Activated CD8-positive, alpha-beta memory T cell treated with anti-CD3 and anti-CD28 coated beads for 48 hours (primary cell): ENCODE measurements at places on chromosomes 12 and 14.
A peak's percentile ranks its signal among the peaks of the same experiment; 100 is the strongest.

DNA sequence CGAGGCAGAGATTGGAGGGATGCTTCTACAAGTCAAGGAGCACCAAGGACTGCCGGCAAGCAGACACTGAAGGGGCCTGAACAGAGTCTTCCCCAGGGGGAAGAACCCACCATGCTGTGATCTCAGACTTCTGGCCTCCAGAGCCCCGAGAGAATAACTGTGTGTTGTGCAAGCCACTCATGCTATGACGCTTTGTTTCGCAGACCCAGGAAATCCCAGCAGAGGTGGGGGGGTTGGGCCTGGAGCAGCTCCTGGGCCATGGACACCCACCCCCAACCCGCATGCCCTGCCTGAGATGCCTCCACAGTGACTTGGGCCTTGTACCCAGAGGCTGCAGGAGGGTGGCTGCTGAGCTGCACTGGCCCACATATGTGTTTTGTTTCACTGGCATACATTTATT, 31.2 kb downstream of the ARL6IP4 start:
- DNase-seq: no peak

GRCh38 chr14:101980700-101981099, 16.3 kb downstream of the DYNC1H1 start:
- no peak for DNase-seq

GRCh38 chr12:5522432-5523335, 90.8 kb downstream of the NTF3 start:
- no peak for DNase-seq

DNA sequence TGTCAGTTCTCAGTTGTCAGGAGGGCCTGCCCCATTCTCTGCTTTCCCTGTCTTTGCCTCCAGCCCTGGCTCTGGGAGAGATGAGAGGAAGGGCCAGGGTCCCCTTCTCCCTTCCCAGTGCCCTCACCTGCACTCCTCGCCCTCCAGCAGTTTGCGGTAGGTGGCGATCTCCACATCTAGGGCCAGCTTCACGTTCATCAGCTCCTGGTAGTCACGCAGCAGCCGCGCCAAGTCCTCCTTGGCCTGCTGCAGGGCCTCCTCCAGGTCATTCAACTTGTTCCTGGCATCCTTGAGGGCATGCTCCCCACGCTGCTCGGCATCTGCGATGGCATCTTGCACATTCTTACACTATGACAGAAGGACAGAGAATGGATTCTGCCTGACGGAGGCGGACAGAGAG, 5.4 kb downstream of the KRT2 start:
- DNase-seq: no peak

GRCh38 chr14:64741200-64741599, 37.0 kb downstream of the PLEKHG3 start:
- DNase-seq: no peak

DNA sequence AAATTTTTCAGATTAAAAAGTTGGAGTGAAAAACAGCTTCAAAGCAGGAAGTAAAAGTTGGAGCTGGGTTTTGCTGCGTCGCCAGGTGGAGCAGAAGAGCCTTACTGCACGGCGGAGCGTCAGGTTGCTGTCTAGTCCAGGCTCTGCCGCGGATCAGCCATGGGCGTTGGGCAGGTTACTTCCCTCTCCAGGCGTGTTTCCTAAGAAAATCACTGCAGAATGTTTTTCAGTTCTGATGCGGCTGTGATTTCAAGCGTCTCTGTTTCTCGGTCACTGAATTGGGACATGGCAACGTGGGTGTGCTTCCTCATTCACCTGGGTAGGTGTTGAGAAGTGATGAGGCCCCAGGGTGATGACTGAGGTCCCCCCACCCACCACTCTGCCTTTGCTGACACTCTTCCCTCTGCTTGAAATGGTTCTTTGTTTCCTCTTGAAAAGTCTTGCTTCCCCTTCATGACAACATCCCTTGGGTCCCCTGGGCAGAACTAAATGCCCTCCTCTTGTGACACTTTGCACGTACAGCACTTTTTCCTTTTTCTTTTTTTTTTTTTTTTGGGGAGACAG, 7.6 kb downstream of the EVL start:
- no peak for DNase-seq

DNA sequence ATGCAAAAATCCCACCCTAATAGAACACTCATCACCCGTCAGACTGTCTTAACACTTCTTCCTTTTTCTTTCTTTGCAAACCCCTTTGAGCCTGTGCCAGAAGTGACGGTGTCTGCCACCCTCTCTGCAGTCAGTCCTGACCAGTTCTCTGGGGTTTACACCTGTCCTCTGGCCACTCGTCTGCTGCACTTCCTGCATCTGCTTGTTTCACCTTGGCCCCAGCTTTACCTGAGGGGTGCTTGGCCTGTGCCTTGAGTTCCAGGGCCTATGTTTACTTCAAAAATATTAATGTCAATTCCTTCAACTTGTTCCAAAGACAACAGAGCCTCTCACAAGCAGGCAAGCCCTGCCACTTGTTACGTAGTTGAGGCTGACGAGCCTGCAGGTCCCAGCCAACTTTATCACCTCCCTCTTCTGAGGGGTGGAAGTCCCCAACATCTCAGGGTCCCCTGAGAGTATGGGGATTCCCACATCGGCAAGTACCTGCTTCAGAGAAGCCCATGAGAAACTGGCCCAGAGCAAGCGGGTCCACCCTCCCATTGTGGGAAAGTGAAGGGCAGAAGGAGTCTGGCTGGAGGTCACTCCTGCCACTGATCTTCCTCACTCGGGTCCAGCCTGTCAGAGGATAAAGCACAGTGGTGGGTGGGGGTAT, 205.4 kb downstream of the DAD1 start:
- no peak for DNase-seq

- no peak for DNase-seq
Measured at GRCh38 chr12:45933504-45933903, 56.9 kb downstream of the SCAF11 start.

- DNase-seq: no peak
Measured at GRCh38 chr14:91580876-91581577, 70.9 kb upstream of the PPP4R3A start.

- DNase-seq: no peak
Measured at GRCh38 chr12:3044141-3044630, 33.0 kb upstream of the TSPAN9 start.

- no peak for DNase-seq
Measured at GRCh38 chr14:24238527-24239037, 3.8 kb downstream of the TINF2 start.

DNA sequence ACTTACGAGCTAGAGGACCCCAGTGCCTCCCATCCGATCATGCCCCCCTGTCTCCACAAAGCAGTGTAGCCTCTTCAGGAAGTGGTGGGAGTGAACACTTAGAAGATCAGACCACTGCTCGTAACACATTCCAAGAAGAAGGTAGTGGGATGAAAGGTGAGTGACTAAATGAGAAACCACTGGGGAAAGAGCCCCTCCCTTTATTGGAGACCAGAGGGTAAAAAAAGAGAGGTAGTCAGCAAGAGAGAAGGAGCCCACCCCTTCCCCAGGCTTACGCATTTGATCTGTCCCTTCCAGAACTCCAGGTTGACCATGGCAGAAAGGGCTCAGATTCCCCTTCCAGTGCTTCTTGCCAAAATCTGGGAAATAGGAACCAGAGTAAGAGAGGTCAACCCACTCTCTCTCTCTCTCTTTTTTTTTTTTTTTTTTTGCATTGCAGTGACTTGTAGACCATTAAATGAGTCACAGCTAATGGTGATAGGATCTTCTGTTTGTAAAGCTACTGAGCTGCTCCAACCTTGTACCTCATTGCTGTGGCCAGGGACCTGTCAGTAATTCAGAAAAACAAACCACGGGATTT, 165.4 kb downstream of the GCH1 start:
- DNase-seq: peak; percentile 19

DNA sequence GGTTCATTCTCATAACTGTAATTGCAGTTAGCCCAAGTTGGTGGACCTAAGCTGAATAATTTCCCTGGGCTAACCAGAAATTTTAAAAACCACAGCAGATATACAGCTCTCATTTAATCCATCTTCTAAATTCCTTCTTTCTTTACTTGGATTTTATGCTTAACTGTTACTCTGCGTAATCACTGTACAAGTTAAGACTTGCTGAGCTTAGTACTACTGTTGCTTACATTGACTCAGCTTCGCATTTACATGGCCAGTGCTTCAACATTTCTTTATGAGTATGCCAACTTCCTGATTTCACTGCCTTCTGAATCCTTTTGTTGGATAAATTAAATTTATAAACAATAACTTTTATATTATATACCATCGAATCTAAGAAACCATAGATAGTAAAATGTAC, 147.4 kb downstream of the SLC38A4 start:
- no peak for DNase-seq

DNA sequence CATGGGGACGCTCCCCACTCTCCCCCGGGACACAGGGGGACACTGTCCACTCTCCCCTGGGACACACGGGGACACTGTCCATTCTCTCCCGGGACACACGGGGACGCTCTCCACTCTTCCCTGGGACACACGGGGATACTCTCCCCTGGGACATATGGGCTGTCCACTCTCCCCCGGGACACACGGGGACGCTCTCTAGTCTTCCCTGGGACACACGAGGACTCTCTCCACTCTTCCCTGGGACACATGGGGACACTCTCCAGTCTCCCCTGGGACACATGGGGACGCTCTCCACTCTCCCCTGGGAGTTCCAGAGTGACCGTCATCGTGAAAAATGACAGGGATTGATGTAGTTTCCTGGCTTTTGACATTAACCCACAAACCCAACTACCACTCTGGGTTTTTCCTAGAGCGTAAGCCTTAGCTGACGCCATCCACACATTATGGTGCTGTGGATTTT, 3.0 kb upstream of the P2RX2 start:
- no peak for DNase-seq

GRCh38 chr12:67892259-67893021, 96.8 kb upstream of the IFNG-AS1 start:
- no peak for DNase-seq

DNA sequence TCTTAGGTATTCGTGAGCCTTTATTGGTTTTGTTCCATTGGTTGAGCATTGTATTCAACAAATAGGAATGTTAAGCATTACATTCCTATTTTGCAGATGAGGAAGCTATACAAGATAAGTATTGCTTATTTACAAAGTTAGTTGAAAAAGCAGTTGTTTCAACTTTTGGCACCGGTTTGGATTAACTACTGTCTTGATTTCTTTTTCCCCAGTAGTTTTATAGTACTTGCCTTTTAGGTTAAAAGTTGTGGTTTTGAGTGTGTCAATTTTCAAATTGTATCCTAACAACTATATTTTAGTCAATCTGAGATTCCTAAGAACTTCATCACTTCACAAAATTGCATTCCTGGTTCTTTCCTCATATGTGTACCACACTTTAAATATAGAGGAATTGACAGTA, 23.8 kb upstream of the MBIP start:
- DNase-seq: no peak

DNA sequence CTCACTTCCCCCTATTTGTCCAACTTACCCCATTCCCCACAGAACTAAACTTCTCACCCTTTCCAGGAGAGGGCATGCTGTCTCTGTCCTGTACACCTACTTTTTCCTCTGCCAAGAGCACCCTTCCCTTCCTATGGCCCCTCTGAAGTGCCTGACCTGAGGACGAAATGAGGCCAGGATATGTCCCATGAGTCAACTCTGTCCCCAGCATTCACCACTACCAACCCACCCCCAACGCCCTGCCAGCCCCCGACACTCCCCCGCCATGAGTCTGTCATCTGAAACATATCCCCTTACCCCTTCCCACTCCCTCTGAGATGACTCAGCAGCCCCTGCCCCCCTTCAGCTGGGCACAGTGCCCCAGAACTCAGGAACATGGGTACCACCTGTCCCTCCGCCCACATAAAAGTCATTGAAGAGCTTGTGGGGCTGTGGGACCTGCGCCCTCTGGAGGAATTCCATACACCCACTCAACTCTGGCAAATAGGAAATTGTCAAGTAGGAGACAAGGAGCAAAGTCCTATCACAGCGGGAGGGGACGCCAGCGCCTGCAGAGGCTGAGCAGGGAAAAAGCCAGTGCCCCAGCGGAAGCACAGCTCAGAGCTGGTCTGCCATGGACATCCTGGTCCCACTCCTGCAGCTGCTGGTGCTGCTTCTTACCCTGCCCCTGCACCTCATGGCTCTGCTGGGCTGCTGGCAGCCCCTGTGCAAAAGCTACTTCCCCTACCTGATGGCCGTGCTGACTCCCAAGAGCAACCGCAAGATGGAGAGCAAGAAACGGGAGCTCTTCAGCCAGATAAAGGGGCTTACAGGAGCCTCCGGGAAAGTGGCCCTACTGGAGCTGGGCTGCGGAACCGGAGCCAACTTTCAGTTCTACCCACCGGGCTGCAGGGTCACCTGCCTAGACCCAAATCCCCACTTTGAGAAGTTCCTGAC, 26.3 kb downstream of the ITGA7 start:
- no peak for DNase-seq

- DNase-seq: no peak
Measured at GRCh38 chr14:23434488-23435222, 805 bp downstream of the MYH7 start.

GRCh38 chr14:105907276-105907675, 380.9 kb downstream of the TMEM121 start:
- no peak for DNase-seq

DNA sequence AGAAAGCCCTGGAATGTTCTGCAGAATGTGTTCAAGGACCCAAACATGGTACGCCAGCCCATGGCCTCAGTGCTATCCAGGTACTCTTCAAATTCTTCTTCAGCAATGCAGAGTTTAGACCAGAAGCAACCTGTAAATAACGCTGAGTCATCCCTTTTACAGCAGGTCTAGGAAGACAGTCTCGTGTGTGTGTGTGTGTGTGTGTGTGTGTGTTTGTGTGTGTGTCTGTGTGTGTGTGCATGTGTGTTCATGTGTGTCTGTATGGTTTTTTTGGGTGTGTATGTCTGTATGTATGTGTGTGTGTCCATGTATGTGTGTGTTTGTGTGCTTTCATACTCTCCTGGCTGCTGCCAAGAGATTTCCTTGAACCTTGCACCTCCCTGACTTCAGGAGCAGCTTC, 60.1 kb upstream of the RFX4 start:
- no peak for DNase-seq

GRCh38 chr14:60222820-60223219, 26.2 kb upstream of the PPM1A start:
- DNase-seq: no peak

DNA sequence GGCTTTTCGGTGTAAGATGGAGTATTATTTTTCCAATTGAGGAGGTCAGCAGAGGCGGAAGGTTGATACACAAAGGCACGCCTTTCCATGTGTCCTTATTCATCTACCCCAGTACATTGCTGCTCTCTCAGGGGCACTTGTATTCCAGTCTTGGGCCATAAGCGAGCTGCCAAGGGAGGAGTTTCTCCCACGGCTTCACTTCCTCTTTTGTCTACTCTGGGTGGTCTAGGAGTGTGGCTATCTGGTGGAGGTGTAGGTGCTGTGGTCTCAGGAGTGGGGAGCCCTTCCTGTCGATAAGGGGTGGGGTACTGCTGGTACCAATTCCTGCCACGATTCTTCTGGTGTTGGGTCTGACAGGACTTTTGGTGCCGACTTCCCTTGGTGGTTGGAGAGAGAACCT, 73.4 kb downstream of the GAS2L3 start:
- DNase-seq: no peak
